HCT116 (cell line): ENCODE measurements at places on chromosomes 4 and X. TPM values are rescaled to one million over a fixed set of nuclear protein-coding genes. Genes with fewer than 3 reads are reported as not detected.

DNA sequence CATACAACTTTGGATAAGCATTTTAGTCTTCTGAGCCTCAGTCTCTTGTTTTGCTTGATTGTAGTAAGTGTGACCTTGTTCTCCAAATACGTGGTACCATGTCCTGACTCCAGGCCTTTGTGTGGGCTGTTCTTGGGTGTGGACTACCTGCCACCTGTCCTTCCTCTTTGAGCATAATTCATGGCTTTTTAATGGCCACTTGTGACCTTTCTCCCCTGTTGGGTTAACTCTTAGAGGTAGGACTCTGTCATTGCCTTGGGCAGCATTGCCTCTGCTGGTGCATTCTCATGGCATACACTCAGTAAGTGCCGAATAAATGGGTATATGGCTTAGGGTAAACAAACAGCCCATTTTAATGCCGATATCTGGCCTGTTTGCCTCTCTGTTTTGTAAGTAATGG, 3.0 kb downstream of the NSD2 start:
- no peak for DNase-seq

DNA sequence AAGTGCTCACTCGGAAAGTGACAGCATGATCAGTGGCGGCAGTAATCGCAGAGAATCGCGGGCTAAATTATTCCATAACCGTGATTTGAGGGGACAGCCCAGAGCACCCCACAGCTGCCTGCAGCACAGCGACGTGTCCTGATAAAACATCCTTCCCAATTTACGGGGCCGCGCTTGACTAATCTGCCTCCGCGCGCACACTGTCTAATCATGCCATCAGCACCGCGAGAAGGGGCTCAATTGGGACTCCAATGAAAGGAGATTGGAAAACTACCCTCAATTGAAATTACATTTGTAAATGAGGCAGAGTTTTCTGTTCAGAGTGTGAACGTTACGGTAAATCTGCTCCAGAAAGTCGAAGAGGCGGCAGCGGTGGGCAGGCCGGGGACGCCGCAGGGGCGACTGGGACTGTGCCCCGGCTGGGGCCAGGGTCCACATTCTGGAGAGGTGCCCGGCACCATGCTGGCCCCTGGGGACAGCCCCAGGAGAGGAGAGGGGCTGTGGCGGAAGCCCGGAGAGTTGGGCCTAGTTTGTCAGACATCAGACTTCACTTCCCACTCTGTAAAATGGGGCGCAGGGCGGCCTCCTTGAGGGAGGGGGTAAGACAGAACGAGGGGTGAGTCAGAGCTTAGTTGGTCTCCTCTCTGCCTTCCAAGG, 107.7 kb downstream of the FAM53A start:
- no peak for DNase-seq

Gene ATP1B4
- total RNA-seq, result not detected

Gene TACR3
- not detected for total RNA-seq

DNA sequence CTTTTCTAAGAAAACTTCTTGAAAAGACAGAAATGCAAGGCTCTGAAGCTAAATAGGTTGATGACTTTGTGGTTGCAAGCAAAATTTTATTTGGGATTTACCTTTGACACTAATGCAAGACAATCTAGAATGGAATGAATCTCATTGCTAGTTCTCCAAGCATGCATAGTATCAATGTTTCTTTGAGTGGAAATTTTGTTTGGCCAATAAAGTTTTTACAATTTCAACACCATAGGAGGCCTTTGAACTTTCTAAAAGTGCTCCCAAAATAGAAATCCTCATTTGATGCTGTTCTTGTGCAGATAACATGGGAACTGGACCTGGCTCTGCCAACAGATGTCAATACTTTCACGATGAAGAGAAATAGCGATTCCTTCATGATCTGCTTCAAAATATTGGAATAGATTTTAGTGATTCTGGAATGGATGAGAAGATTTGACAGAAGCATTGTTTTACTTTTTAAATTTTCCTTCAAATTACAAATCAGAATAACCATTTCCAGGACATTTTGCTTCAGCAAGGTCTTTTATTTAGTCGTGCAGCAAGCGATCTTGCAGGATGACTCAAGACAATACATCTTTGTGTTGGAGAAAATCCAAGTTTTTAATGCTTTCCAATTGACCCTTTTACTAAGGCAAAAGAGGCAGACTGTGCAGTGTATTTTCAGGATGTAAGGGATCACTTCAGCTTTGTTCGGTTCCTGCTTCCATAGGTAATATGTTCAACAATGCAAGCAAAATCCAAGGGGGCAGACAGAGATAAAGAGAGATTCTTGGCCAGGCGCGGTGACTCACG, 51.7 kb upstream of the OTUD4 start:
- no peak for DNase-seq

GRCh38 chrX:46860557-46860956, 23.7 kb downstream of the RP2 start:
- no peak for DNase-seq

GRCh38 chr4:169412046-169412445, 141.3 kb upstream of the SH3RF1 start:
- no peak for DNase-seq

- DNase-seq, result no peak
Measured at GRCh38 chr4:39823191-39823590, 125.3 kb downstream of the UBE2K start.

DNA sequence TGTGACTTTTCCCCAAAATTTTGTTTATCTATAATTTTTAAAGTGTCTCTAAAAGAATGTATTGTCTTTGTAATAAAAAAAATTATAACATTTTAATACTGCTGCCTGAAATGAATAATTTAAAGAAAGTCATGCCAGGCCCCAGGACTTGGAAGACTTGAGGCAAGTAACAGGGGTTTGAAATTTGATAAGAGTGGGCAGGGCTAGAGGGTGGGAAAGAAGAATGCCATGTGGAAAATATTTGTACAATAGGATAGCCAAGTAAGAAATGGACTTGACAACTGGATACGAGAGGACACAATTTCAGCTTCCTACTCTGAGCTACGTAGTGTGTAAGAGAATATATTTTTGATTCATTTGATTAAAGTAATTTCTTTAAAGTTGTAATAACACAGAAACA, 36.9 kb upstream of the ANKRD50 start:
- DNase-seq, result no peak

Gene HSFX4
- total RNA-seq, result not detected

DNA sequence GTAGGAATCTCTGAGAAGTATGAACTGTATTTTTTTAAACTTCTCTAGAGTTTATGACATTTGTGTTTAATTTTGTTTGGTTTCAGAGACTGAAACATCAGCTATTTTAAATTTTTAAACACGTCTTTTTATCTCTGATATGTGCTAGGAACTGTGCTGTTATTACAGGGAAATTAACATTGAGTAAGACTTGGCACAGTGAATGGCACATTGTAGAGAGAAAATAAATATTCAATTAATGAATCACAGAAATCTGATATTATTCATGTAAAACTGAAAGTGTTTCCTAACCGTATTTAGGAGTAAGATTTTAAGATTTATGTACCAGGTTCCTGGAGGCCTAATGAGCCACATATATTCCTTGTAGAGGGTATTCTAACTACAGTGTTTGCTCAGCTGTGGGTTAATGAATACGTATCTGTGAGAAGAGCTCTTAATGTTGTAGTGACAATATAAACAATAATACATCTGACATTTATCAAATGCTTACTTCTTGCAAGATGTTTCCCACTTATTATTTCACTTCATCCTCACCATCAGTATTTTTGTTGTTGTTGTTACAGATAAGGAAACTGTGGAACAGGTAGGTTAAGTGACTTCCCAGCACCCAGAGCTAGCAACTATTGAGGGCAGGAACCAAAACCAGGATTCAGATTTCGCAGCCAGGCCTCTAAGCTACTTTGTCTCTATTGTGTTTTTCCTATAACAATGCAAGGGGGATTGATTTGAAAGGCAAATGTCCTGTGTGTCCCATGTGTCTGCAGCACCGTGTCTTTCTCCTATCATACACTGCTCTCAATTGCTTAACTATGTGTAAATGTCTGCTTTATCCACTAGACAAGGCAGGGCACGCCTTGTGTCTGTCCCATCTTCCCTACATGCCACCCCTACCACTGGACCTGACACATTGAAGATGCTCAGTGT, 121.1 kb upstream of the FAM9C start:
- no peak for DNase-seq

Gene PARM1
- total RNA-seq, result 11.7 TPM

DNA sequence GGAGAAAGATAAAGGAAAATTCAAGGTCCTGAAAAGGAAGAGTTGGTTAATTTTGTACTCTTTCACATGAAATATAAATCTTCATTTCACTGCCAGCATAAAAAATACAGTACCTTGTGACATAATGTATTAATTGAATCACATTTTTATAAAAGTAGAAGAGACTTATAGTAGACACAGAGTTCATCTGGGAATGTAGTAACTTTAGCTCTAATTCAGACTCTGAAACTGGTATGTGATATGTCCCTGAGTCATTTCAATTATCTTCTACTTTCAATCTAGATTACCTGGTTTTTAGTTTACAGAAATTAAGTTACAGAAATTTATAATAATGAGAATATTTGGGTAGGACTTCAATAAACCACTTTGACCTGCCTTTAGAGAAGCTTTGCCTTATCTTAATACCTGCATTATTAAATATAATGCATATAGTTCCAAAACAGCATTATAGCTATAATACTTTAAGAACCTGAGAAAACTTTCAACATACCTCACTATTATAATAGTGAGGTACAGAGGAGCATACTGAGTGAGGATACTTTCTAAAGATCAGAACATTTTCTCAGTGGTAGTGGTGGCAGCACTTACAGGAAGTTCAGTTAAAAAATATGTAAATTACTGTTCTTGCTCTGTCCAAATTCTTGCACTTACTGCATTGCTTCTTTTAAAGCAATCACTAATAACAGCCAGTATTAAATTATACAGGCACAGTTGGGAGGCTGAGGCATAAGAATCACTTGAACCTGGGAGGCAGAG, 11.2 kb downstream of the NEK1 start:
- no peak for DNase-seq

- no peak for DNase-seq
Measured at GRCh38 chr4:79199743-79200142, 126.1 kb downstream of the NAA11 start.

Gene FBXO8
- 13.0 TPM for total RNA-seq

- DNase-seq, result no peak
Measured at GRCh38 chr4:134147941-134148340, 53.6 kb downstream of the PABPC4L start.

DNA sequence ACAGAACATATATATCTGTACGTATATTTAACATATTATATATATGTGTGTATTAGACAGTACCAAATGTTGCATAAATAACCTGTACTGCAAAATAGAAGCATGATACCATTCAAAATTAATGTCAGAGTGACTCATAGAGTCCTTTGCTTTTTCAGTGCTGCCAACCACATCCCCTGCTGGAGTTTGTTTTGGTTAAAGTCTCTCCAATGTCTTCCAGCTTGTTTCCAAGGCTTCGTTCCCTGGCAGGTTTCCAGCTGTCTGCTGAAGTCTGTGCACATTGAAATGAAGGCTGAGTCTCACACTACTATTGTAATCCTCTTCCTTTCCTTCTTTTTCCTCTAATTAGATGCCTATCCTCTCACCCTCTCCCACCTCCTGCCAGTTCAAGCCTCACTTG, 14.9 kb downstream of the NRK start:
- DNase-seq, result no peak

DNA sequence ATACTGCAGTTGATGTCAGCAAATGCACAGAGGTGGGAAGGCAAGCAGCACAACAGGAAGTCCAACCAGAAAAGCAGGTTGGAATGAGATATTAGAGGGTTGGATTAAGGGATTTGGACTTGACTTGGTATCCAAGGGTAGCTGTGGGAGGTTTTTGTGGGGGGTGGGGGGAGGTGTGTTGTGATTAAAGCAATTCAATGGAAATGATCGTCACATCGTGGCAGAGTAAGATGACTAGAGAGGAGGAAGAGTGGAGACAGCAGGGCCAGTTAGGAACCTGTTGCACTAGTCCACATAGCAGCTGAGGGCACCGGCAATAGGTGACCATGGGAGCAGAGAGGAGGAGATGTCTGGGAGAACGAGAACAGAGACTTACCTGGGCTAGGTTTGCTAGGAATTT, 2.4 kb downstream of the SLC25A43 start:
- DNase-seq, result no peak

DNA sequence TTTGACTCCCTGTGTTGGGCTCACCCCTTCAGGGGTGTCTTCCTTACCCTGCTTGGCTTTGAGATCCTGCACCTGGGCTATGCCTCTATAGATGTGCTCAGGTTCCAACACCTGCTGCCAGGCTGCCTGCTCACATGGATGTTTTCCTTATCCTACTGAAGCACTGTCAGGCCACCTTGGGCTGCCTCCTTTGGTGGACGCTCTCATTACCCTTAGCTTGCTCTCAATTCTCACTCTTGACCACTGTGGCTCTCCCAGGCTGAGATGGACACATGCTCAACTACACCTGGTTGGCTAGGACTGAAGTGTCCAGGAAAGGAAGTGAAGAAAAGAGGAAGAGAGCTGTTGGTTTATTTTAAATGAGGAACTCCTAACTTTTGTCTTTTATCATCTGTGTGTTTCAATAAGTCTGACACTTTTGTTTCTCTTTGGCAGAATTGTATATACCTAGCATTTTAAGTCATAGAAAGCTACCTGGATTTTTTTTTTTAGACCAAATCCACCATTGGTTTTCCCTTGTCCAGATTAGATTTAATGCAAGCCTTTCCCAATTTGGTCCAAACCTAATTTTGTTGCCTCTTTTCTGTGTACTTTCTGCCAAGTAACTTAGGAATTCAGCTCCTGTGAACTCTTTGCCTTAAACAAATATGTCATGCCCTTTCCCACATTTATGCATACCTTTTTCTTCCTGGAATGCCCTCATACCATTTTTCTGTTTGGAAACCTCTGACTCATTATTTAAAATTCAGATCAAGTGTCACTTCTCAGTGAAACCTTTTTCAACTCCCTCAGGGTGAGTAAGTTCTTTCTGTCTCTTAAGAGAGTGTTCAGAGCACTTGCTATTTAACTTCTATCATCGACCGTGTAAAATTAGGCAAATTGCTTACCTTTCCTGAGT, 175.8 kb downstream of the GC start:
- DNase-seq, result no peak

Gene AR
- total RNA-seq, result 0.02 TPM

Gene GABRG1
- not detected for total RNA-seq

- DNase-seq, result no peak
Measured at GRCh38 chr4:138521809-138522208, 279.7 kb upstream of the SLC7A11 start.

Gene UGT2B7
- not detected for total RNA-seq

Gene KIAA1210
- total RNA-seq, result not detected

DNA sequence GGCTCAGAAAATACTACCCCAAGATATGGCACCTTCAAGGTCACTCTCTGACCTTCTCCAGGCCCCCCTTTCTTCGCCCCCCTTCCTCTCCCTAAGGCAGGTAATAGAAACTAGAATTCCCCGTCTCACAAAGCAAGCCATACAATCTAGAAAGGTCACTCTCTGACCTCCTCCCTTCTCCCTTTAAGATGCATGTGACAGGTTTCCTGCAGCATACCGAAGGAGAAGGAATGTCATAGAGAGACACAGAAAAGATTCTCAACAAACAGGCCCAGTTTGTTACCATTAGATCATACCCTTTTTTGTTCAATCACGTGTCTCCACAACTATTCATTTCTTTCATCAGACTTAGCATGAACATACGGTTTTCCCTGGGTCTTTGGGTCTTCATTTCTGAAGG, 51.2 kb upstream of the RBMXL3 start:
- DNase-seq, result no peak
